ENCODE measurements at places on chromosomes 5 and 9.

GRCh38 chr9:113131689-113132151, 19.1 kb upstream of the SLC31A2 start:
- no peak for DNase-seq

DNA sequence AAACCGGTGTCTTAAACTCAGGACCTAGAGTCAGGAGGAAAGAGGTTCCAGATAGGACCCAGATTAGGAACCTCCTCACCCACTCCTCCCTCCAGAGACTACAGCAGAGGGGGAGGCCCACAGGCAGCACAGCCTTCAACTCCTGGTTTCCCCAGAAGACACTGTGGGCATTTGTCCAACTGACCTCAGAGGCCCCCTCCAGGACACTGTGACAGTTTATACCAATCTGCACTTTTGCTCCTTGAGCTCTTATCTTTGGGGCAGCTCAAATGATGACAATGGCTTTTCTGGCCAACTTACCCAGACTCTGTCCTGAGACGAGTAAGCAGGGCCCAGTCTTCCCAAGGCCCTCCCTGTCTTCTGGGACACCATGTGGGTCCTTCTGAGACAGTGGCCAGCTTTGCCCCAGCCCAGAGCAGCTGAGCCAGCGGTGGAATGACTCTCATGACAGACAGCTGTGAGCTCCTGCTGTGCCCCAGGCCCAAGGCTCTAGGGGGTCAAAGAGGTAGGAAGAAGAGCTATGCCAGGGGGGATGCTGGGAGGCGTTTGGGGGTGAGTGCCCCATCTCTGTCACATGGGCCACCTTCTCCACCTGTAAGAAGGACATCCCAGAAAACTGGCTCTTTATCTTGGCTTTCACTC, 14.3 kb downstream of the OR2V2 start:
- no peak for DNase-seq

GRCh38 chr9:4223312-4223833, 76.5 kb downstream of the GLIS3 start:
- no peak for DNase-seq

GRCh38 chr9:6686396-6686795, 40.9 kb upstream of the GLDC start:
- DNase-seq: no peak

- no peak for DNase-seq
Measured at GRCh38 chr5:101517795-101518194, 614.7 kb upstream of the ST8SIA4 start.

- DNase-seq: no peak
Measured at GRCh38 chr5:112192866-112193265, 226.2 kb downstream of the EPB41L4A start.

DNA sequence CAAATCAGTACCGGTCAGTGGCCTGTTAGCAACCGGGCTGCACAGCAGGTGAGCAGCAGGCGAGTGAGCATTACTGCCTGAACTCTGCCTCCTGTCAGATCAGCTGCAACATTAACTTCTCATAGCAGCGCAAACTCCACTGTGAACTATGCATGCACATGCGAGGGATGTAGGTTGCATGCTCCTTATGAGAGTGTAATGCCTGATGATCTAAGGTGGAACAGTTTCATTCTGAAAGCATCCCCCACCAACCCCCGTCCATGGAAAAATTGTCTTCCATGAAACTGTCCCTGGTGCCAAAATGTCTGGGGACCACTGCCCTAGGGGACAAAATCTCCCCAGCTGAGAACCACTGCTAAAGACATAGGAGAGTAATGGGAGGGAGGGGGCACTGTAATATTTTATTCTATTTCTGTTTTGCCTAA, 51.1 kb downstream of the P4HA2 start:
- DNase-seq: no peak

GRCh38 chr9:35374910-35375309, 115.0 kb upstream of the RUSC2 start:
- no peak for DNase-seq

- no peak for DNase-seq
Measured at GRCh38 chr9:134546246-134546731, 95.3 kb upstream of the COL5A1 start.

DNA sequence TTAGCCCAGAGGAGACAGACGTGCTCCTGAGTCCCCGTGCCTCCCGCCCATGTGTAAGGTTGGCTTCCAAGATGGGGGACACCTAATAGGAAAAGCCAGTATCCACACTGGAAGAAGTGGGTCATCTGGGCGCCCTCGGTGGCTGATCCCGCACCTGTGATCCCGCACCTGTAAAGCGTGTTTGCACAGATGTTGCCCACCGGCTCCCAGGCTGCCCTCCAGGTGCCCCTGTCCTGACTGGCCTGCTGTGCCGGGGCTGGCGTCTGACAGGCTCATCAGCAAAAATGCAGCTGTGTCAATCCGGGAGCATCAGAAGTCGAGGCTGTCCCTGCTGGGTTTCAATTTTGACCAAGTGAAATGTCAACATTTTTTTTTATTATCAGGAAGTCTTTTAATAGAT, 88.5 kb downstream of the IRX1 start:
- no peak for DNase-seq

GRCh38 chr5:176724472-176724871, 77.2 kb downstream of the TSPAN17 start:
- DNase-seq: no peak

DNA sequence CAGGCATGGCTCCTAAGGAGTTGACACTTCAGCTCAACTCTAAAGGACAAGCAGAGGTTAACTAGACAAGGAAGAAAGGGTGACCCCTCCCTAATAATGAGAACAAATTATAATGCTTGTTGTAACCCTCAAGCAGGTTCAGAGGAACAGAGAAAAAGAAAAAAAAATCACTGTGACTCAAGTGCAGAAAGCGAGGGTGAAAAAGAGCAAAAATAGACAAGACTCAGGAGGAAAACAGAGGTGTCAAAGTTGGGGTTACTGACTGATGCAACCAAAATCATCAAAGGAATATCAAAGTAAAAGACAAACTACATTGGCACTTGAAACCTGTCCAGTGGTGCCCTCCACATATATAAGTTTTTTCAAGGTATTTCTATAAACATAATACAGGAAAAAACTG, 28.4 kb downstream of the FBXW11 start:
- no peak for DNase-seq

GRCh38 chr9:77954013-77954665, 77.5 kb downstream of the GNAQ start:
- no peak for DNase-seq

GRCh38 chr5:43037636-43038495, 2.3 kb downstream of the ANXA2R start:
- DNase-seq: no peak

DNA sequence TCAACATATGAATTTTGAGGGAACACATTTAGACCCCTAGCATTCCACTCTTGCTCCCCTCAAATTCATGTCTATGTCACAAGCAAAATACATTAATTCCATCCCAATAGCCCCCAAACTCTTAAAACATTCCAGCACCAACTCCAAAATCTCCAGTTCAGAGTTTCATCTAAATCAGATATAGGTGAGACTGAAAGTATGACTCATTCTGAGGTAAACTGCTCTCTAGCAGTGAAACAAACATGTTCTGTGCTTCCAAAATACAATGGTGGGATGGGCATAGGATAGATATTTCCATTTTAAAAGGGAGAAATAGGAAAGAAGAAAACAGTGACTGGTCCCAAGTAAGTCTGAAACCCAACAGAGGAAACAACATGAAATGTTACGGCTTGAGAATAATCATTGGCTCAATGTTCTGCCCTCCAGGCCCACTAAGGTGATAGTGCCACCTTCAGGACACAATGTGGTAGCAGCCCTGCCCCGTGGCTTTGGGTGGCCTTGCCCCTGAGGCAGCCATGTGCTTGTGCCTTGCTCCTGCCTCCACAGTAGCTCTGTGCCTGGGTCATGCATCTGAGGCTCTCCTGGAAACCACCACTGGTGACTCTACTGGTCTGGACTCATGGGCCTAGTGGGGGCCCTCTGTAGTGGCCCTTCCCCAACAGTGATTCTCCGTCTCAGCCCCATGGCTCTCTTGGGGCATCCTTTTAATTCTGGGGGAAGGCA, 36.4 kb upstream of the IPPK start:
- no peak for DNase-seq

- no peak for DNase-seq
Measured at GRCh38 chr5:143447983-143448382, 44.5 kb upstream of the NR3C1 start.

DNA sequence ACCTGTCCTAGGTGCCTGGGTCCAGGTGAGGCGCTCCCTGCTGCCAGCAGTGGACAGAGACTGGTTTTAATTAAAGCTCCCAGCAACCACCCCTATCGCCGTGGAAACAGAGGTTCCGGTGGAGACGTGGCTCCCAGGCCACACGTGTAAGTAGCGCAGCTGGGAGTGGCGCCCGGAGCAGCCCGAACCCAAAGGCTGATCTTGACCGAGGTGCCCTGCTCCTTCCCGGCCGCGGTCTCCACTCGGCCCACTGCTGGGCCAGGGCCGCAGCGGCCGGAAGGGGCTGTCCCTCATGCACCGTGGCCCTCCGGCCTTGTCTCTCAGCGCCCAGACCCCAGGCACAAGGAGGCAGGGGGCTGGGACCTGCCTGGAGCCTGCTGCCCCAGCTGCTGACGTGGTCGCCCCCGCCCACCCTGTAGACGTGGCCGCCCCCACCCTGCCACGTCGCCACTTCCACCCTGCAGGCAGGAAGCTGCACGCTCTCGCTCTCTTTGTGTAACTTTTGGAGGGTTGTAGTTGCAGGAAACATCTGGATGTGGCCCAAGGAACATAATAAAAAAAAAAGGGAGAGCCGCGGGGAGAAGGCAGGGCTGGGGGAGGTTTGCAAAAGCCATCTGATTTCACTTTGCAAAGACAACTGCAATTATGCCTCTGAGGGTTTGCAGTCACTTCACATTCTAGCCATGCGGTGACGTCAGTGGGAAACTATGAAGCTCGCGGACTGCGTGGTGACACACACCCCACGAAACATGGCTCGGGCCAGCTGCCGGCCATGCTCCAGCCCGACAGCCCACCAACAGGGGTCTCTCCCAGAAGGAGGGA, 129.9 kb downstream of the RXRA start:
- no peak for DNase-seq

- DNase-seq: no peak
Measured at GRCh38 chr5:111507276-111507675, 5.1 kb downstream of the STARD4 start.

- DNase-seq: no peak
Measured at GRCh38 chr5:3356016-3356415, 239.6 kb upstream of the IRX1 start.

DNA sequence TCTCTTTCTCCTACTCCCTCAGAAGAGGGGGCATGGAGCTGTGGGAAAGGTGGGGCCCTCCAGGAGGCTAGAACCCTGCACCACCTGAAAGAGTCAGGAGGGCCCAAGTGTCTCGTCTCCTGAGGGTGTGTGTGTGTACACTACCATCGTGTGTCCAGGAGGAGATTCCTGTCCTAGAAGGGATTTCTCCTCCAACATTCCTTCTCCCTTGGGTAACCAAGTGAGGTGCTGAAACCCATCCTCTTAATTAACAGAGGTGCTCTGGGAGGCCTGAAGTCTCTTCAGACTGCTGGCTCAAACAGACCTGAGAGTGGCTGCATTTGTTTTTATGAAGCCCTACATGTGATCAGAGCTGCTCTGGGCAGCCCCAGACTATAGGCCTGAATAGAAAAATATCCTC, 61.1 kb upstream of the FAM169A start:
- no peak for DNase-seq

DNA sequence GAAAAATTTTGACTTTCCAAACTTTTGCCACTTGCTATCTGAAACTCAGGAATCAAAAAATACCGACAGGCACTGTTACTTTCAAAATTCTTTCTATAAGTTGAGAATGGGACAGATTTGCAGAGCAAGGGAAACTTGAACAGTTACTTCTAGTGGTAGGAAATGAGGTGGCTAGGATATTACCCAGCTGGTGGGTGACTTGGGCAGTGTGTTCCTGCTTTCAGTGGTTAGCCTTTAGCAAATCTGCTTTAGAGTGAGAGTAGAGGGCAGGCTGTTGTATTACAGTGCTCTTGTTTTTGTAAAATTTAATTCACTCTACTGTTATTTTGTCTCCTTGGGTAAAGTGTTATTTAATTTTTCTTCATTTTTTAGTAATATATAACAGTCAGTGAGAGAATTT, 40.2 kb upstream of the ROPN1L start:
- DNase-seq: no peak
